Stimulated activated CD4-positive, alpha-beta T cell treated with anti-CD3 and anti-CD28 coated beads, Interleukin-2, amount 100 ng/mL, for 24 hours (primary cell): ENCODE measurements at places on chromosomes 5 and 9.

DNA sequence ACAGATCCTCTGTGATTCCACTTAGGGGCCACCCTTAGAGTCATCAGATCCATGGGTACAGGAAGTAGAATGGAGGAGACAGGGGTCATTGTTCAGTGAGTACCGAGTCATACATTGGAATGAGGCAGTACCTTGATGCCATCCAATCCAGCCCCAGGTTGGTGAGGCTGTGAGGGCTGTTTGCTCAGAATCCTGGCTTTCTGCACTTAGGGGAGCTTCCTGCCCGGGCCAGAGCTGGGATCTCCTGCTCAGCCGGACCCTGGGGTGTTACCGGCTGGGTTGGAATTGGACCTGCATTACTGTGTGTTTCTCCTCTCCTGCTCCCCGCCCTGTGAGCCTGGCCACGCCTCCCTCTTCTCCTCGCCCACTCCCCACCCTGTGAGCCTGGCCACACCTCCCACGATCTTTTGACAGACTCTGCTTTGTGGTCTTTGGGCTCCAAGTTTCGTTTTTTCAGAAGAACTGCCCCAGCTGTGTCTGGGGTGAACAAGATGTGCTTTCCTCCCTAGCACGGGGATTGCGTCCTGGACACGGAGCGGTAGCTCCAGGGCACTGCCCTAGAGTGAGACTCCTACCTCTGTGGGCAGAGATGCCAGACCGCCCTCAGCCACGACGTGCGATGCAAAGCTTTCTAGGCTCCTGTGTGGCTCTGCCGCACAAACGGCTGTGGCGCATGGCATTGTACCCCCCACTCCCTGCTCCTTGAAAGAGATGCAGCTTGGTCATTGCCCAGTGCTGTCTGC is 15.4 kb downstream of the TRAF2 start:
- DNase-seq = peak; percentile 84

DNA sequence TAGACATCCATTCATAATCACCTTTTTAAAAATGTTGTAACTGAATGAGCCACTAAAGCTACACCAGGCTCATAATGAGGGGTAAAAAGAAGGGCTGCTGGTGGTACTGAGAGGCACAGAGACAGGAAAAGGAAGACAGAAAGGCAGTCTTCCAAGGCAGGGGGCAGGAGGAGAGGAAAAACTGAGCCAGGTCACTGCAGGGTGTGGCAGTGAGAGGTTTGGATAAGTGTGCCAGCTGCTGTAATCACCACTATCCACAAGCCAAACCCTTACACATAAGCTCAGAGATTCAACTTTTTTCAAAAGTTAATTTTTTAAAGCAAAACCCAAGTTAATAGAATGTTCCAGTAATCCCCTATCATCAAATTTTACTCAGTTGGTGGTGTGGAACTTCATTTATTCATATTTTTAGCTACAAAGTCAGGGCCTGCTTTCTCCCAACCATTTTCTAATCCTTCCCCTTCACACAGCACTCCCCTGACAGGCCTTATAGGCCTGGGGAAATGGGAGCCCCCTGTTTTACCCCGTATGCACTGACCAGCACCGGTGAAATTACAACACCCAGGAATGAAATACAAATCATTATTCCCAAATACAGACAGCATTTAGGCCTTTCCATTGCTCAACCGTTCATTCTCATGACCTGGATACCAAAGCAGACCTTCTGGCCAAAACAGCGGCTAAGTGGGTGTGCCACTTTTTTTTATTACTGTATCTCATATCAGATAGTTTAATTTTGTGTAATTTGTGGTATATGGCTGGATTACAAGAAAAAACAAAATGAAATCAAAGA is 76.3 kb downstream of the EFNA5 start:
- DNase-seq = no peak

- no peak for DNase-seq
Measured at GRCh38 chr9:100641166-100641565, 63.3 kb downstream of the CAVIN4 start.

DNA sequence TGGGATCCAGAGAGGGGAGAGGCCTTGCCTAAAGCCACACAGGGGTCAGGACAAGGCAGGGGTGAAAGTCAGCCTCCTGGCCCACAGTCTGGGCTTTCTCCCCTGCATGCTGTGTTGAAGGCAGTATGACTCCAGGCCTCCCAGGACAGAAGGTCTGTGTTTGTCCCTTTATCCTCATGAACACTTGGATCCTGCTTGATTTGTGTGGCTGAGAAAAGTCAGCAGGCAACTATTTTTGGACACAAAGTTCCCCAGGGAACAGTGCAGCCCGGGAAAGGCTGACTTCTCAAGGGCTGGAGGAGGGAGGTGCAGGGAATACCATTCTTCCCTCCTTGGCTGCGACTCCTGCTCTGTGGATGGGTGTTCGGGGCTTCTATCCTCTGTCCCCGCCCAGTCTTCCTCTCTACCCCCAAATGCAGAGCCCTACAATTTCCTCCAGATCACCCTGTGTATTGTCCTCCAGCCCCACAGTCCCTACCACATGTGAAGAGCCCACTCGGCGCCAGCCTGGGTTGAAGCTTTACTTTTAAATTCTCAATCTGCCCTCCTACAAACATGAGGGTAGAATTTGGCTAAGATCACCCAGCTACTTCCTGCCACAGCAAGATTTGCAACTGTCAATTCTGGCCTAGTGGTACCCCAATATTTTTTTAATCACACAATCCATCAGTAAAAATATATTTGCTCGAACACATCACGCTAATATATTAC is 4.1 kb downstream of the AKNA start:
- no peak for DNase-seq

- no peak for DNase-seq
Measured at GRCh38 chr5:100647461-100648230, 112.5 kb downstream of the FAM174A start.

DNA sequence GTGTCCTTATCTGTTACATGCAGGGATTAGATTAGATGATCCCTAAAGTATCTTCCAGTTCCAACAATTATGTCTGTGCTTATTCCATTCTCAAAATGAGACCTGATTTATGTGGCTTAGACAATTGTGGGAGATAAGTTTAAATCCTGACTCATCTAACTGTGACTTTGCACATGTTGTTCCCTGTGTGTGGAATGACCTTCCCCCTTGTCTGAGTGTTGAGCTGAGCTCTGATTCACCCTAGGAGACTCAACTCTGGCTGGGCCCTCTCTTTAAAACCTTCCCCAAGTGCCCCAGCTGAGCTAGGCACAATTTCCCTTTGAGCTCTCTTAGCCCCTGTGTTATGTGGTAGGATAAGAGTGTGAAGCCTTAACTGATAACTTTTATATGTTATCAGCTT is 118.9 kb upstream of the ELL2 start:
- DNase-seq = no peak

DNA sequence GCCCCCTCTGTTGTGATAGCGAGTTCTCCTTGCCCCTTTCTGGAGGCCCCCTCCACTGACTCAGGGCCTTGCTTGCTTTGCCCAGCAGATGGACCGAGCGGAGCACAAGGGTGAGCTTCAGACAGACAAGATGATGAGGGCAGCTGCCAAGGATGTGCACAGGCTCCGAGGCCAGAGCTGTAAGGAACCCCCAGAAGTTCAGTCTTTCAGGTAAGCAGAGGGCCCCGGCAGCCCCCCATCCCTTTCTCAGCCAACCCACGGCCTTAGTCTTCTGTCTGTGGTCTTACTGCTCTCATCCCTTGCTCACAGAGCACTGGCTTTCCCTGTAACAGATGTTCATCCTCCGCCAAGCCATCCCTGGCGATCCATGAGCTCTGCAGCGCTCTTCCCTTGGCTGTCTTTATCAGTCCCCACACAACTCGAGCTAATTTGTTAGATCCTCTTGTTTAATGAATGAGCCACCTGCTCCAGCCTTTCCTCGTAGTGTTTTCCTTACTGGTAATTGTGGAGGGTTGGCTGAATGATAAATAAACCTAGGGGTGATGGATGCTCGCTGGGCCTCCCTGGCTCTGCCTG is 18.4 kb upstream of the RARS1 start:
- no peak for DNase-seq

DNA sequence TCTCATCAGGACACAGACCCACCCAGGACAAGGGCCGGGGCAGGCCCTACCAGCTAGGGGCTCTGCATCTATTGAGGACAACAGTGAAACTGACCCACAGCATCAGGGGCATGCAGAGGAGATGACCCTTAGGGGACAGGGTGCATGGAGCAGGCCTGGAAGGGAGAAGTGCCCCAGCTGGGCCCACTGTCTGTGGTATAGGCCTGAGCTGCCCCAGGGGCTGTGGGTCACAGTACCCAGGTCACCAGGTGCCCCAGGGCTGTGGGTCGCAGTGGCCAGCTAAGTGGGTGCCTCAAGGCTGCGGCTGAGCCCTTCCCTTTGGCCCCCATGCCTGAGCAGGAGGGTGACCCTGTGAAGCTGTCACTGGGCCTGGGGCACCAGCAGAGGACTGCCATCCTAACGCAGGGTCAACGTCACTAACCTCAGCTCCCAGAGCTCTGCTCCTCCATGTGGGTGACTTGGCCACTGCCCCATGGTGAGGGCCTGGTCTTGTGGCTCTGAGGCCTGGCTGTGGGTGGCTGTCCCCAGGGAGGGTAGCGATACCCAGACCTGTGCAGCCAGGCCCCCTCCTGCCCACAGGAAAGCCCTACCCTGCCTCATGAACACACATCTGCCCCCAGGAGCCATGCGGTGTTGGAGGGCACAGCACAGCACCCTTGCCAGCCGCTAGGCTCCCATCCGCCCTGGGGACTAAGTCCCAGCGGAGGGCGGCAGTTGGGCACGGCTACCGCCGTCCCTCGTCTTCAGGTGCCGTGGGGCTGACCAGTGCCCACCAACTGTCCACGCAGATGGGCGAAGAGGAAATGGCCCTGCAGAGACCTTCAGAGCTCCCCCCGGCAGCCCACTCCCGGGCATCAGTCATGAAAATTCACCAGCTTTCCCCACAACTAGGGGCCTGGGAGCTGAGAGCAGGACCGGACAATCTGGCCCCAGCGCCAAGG is 4.9 kb downstream of the EDF1 start:
- no peak for DNase-seq

DNA sequence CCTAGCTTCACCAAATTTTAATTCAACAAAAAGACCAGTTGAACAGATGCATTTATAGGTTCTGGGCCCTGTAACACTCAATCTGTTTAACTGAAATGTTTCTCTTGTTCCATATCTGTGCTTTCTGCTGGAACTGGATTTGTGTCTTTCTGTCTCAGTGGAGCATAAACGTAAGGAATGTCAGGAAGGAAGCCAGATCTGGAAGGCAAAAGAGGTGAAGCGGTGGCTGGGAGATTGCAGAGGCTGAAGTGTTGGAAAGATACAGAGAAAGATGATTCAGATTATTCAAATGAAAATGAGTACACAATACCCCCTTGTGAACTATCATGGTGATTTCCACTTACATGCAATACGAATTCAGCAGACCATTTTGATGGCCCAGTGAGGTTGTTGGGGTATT is 406.8 kb downstream of the BRINP1 start:
- no peak for DNase-seq

- no peak for DNase-seq
Measured at GRCh38 chr5:148998174-148998797, 64.6 kb downstream of the SH3TC2 start.

DNA sequence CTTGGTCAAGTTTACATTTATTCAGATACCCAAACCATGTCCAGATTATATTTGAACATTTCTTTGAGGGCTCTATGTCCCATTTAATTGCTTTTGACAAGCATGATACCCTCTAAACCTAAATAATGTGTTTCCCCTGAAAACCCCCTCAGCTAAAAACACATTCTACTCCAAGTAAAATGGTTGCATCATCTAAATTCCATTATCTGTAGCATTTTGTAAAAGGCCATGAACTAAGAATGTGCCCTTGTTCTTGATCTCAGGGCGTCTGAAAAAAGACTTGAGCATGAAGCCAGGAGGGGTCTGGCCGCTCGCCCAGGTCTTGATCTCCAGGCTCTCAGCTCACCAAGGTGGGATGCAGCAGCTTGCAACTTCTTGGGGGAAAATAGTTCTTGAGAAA is 53.5 kb upstream of the ERCC6L2 start:
- DNase-seq = no peak

- DNase-seq = no peak
Measured at GRCh38 chr5:136529081-136529480, 163.7 kb upstream of the TRPC7 start.

GRCh38 chr5:137336161-137336560 is 163.0 kb downstream of the SPOCK1 start:
- DNase-seq = no peak

GRCh38 chr5:38291355-38291754 is 33.0 kb downstream of the EGFLAM start:
- DNase-seq = no peak

- DNase-seq = no peak
Measured at GRCh38 chr9:35341021-35341420, 148.9 kb upstream of the RUSC2 start.

- DNase-seq = no peak
Measured at GRCh38 chr9:109812818-109813281, 32.9 kb downstream of the PALM2AKAP2 start.

- DNase-seq = no peak
Measured at GRCh38 chr9:27835746-27836145, 262.5 kb upstream of the C9orf72 start.

DNA sequence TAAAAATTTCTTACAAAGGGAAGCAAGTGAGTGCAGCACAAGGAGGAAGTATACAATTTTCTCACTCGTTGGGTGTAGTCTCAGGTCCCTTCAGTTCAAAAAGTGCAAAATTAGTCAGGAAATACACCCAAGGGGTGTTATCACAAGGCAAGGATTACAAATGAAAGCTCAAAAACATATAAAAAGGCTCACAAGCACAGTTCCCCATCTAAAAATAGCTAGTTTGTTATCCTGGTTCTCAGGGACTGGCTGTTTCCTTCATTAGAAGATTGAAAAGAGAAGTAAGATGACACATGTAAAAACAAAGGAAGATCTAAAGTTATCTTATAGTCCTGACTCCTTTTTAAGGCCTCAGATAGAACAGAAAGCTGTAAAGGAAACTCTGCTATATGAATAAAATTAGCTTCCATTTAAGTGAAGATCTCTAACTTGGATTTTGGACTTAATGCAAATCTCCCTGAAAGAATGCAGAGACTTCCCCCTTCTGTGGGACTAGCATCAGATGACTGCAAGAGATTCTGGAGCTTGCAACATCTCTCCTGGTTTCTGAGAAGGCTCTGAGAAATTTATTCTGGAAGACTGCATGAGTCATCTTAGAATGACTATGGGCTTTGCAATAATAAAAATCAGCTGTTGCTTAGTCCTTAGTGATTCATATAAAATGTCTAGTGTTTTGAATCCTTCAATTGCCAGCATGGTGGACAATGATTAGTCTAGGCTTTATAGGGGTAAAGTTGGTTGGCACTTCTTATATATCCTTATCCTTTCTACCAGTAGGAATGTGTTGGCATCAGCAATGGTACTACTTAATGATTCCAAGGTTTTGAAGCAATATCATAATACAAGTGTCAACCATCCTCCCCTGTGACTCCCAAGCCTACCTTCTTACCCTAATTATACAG is 25.4 kb downstream of the DAB2 start:
- no peak for DNase-seq

DNA sequence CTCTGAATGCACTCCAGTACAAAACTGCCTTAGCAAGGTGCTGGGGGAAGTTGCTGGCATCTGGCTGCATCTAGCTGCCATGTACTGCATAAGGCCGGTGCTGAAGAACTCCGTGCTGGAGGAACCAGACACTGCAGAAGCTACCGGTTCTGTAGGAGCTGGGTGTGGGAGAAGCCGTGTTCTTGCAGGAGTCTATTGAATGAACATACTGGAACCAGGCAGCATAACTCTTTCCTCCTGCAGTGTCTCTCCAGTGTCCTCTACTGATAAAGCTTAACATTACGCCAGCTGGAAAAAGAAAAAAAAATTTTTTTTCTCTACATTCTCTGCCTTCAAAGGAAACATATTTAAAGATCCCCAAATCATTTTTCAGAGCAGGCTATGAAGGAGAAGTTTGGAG is 38.5 kb downstream of the VPS13A start:
- no peak for DNase-seq

GRCh38 chr9:112002131-112002846 is 105.7 kb downstream of the UGCG start:
- no peak for DNase-seq

- DNase-seq = no peak
Measured at GRCh38 chr5:53616939-53617549, 56.6 kb downstream of the NDUFS4 start.
